Fibroblast of the aortic adventitia (primary cell): ENCODE measurements at places on chromosomes 5 and 9. TPM values are rescaled to one million over a fixed set of nuclear protein-coding genes. Genes with fewer than 3 reads are reported as not detected.

The FEM1C gene
- total RNA-seq: 9.4 and 31.7 TPM in 2 replicates

The CCDC183 gene
- 0.16 TPM in 1 of 2 replicates, not detected in the other for total RNA-seq

The CDH10 gene
- total RNA-seq: 0.65 and 1.4 TPM in 2 replicates

The SPATA31E1 gene
- not detected in 2 replicates for total RNA-seq

The FRRS1L gene
- 0.08 and 0.18 TPM in 2 replicates for total RNA-seq

The CMYA5 gene
- 1.7 and 7.5 TPM in 2 replicates for total RNA-seq

The SETX gene
- total RNA-seq: 85.0 and 100 TPM in 2 replicates

The ENTR1 gene
- 20.5 and 36.3 TPM in 2 replicates for total RNA-seq

The DRD1 gene
- 0.18 TPM in 1 of 2 replicates, not detected in the other for total RNA-seq

The ERGIC1 gene
- 21.7 and 193 TPM in 2 replicates for total RNA-seq

The FABP6 gene
- 1.5 TPM in 1 of 2 replicates, not detected in the other for total RNA-seq

The CTXN3 gene
- total RNA-seq: not detected in 2 replicates

The CCNI2 gene
- 1.2 TPM in 1 of 2 replicates, not detected in the other for total RNA-seq

The ST8SIA4 gene
- 0.25 and 0.54 TPM in 2 replicates for total RNA-seq

The MINAR2 gene
- not detected in 2 replicates for total RNA-seq

The BBLN gene
- 37.4 and 63.4 TPM in 2 replicates for total RNA-seq

The SLCO4C1 gene
- total RNA-seq: 0.09 TPM in 1 of 2 replicates, not detected in the other

The SPATA6L gene
- total RNA-seq: 0.25 and 1.2 TPM in 2 replicates

The RASGRF2 gene
- 0.49 and 3.3 TPM in 2 replicates for total RNA-seq

The SLC36A2 gene
- not detected in 2 replicates for total RNA-seq

The LRRC14B gene
- not detected in 2 replicates for total RNA-seq

The LCN2 gene
- total RNA-seq: not detected in 2 replicates

The OGN gene
- 140 and 166 TPM in 2 replicates for total RNA-seq

The SEMA4D gene
- total RNA-seq: 0.36 TPM in 1 of 2 replicates, not detected in the other

The LECT2 gene
- total RNA-seq: not detected in 2 replicates

The ANGPTL2 gene
- total RNA-seq: 41.0 and 47.5 TPM in 2 replicates

The AK8 gene
- 0.18 TPM in 1 of 2 replicates, not detected in the other for total RNA-seq

The KIF24 gene
- 0.74 and 8.2 TPM in 2 replicates for total RNA-seq

The PCDHB3 gene
- total RNA-seq: 0.27 and 0.74 TPM in 2 replicates

The TAF1L gene
- not detected in 2 replicates for total RNA-seq

The CKMT2 gene
- total RNA-seq: 1.4 TPM in 1 of 2 replicates, not detected in the other

The SMIM33 gene
- total RNA-seq: not detected in 2 replicates

The ZNF366 gene
- total RNA-seq: not detected in 2 replicates

The DMRT3 gene
- total RNA-seq: not detected in 2 replicates

The FOXE1 gene
- total RNA-seq: not detected in 2 replicates

The TUBB4B gene
- 21.8 and 195 TPM in 2 replicates for total RNA-seq

The PRELID2 gene
- total RNA-seq: 12.3 and 35.4 TPM in 2 replicates
